Mucosa of descending colon (tissue), 3 donors: ENCODE measurements at places on chromosomes 4 and X. TPM values are rescaled to one million over a fixed set of nuclear protein-coding genes. Genes with fewer than 3 reads are reported as not detected.

Gene SPANXB1
- not detected for total RNA-seq

DNA sequence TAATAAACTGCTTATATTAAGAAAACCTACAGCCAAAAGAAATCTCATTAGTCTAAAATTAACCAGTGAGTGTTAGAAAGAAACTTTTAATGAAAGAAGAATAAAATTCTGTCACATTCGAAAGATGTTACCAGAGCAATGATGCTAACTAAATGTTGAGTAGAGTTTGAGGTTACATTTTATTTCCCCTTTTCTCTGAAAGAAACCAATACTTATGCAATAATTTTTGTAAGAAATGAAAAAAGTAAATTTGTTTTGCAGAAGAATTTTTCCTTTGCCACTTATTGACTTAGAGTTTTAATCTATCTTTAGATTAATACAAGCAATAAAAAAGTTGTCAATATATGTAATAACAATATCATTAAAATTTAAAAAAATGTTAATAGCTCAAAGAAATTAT lies 574.0 kb upstream of the GALNTL6 start:
- no peak for DNase-seq

DNA sequence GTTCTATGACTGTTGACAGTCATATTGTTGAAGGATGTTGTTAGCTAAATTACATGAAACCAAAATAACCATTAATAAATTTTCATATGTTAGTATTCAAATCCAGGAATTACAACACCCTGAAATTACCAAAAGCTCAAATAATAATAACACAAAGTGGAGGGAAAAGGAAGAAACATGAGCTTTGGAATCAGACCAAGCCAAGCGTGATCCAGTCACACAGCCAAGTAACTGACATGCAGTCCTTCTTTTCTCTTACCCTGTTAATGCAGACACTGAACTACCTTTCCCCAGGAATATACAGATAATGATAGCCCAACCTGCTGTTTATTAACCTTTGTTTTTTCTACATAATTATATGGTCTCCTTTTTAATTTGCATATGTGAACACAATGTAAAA lies 130.2 kb downstream of the HS3ST1 start:
- no peak for DNase-seq

- no peak for DNase-seq
Measured at GRCh38 chrX:74023203-74023602, 280.8 kb upstream of the ZCCHC13 start.

Gene SAGE1
- total RNA-seq, result not detected
